ENCODE measurements at places on chromosomes 11 and 22. TPM values are rescaled to one million over a fixed set of nuclear protein-coding genes. Genes with fewer than 3 reads are reported as not detected.

GRCh38 chr11:130209128-130209932 lies 49.7 kb downstream of the ST14 start:
- DNase-seq: no peak

GRCh38 chr11:46051102-46051501 lies 70.2 kb downstream of the PHF21A start:
- DNase-seq: no peak

DNA sequence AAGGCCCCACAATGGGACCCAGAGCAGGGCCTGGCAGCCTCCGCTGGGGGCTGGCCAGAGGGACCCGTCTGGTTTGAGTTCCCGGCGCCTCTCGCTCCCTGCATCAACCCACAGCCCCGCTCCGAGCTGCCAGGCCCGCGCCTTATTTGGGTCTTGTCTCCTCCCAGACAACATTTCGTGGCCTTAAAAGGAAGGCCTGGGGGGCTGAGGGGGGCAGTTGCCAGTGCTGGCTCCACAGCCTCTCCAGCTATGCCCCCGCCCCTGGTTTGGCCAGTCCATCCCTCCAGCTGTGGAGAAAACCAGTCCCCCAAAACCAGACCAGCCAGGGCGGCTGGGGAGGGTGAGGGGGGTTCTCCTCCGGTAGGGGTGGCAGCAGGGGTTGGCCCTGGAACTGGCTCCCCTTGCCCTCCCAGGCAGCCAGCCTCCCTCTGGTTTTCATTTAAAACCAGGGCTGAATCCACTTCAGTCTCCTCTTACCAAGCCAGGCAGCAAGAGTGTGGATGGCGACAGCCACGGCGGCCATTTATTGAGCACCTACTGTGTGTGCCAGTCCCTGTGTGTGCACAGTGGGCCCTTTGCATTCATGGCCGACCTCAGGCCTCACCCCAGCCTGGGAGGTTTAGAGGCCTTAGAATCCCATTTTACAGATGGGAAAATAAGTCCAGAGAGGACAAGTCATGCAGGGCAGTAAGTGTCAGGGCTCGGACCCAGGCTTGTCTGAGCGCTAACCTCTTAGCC lies 18.6 kb downstream of the EMID1 start:
- no peak for DNase-seq

- no peak for DNase-seq
Observed at GRCh38 chr11:73662445-73663157, 16.2 kb downstream of the PLEKHB1 start.

DNA sequence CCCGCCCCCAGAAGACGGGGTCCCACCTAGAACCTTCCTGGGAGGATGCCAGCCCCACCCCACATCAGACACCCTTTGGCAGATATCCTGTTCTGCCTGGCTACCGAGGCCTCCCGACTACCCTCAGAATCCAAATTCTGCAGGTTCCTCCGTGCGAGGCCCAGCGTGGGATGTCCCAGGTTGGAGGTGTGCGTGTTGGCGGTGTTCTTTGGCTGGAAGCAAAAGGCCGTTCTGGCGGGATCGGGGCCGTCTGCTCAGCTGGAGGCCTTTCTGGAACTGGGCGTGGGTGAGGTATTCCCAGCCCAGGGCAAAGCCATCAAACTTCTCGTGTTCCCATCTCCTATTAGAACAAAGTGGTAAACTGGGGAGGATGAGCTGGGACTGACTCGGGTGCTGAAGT lies 32.6 kb downstream of the NUP50 start:
- no peak for DNase-seq

The INSC gene
- total RNA-seq: 0.08 TPM

- DNase-seq: no peak
Observed at GRCh38 chr11:84884836-84885235, 742.3 kb downstream of the DLG2 start.

The MRGPRX3 gene
- total RNA-seq: not detected

- DNase-seq: no peak
Observed at GRCh38 chr11:106957030-106957482, 61.2 kb downstream of the GUCY1A2 start.

GRCh38 chr11:109034339-109034696 lies 369.4 kb downstream of the DDX10 start:
- no peak for DNase-seq

The HTR3A gene
- total RNA-seq: 0.21 TPM

The LGR4 gene
- 61.8 TPM for total RNA-seq

DNA sequence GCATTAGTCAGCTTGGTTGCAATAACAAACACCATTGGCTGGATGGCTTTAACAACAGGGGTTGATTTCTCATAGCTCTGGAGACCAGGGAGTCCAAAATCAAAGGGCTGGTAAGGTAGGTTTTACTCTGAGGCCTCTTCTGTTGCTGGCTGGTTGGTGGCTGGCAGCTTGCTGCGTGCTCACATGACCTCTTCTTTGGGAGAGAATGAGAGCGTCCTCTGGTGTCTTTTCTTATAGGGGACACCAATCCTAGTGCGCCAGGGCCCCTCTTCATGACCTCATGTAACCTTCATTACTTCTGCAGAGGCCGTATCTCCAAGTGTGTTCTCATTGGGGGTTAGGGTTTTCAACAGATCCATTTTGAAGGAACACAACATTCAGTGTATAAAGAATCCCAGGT lies 1308.3 kb downstream of the TBC1D22A start:
- DNase-seq: no peak

DNA sequence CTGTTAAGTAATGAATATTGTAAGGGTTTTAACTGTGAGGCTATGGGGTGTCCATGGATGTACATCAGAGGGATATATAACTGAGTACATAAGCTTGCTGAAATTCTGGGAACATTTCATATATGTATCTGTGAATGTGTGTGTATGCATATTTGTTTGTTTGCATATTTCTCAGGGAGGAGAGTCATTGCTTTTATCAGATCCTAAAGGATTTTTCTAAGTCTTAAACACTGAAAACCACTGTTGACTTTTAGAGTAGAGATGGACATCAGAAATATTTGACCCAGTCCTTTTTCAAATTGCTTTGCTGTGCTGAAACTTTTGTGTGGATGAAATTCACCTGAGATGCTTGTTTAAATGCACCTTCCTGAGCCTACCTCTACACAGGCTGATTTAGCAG lies 410.6 kb downstream of the METTL15 start:
- DNase-seq: no peak

GRCh38 chr22:22773979-22774604 lies 113.5 kb upstream of the IGLL5 start:
- no peak for DNase-seq

DNA sequence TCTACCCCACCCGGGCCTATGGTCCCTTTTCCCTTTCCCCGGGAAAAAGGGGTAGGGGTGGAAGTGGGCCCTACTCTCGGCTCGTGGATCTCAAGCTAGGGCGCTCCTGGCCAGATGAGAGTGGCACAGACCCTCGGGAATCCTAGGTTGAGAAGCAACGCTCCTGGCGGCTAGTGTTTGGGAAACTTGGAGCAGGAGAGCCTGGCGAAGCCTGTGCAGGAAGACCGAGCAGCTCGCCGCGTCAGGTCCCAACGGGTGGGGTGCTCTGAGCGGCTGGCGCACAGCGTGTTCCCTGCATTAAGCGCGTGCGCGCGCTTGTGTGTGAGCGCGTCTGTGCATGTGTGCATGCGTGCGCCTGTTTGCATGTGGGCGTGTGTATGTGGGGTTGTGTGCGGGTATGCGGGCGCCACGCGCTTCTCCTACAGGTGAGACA lies 7.1 kb upstream of the FLI1 start:
- DNase-seq: no peak

GRCh38 chr22:32341122-32341740 lies 16.4 kb upstream of the RFPL3 start:
- no peak for DNase-seq

- DNase-seq: no peak
Observed at GRCh38 chr11:67312187-67313021, 9.1 kb downstream of the SSH3 start.

The OLFML1 gene
- not detected for total RNA-seq

GRCh38 chr22:45418056-45418769 lies 4.7 kb downstream of the RIBC2 start:
- DNase-seq: no peak

DNA sequence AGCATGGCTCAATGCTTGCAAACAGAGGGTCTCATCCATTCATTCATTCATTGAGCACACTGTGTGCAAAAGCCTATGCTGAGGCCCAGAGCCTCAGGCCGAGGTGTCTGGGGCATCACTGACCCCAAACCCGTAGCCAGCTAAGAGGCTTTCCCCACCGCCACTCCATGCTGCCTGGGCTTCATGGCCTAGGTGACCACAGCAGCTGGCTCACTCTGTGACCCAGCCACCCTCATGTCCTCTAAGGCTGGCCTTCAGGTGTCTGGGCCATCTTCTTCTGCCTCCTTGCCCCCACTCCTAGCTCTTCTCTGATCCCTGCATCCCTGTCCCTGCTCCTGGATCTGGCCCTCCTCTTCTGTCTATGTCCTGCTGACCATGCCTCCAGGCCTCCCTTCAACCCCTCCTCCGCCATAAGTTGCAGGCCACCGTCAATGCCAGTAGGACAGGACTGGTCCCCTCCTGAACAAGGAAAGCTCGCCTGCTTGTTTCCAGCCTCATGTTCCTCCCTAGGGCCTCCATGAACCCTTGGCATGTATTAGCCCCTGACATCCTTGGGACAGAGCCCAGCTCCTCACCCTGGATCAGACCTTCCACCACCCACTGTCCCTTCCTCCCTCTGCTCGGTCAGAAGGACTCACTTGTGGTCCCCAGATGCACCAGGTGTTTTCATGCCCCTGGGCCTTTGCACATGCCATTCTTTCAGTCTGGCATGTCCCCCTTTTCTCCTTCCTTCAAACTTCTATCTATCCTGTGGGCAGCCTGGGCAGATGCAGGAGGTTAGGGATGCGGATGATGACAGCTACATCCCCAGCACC lies 92.8 kb downstream of the MYEOV start:
- no peak for DNase-seq

DNA sequence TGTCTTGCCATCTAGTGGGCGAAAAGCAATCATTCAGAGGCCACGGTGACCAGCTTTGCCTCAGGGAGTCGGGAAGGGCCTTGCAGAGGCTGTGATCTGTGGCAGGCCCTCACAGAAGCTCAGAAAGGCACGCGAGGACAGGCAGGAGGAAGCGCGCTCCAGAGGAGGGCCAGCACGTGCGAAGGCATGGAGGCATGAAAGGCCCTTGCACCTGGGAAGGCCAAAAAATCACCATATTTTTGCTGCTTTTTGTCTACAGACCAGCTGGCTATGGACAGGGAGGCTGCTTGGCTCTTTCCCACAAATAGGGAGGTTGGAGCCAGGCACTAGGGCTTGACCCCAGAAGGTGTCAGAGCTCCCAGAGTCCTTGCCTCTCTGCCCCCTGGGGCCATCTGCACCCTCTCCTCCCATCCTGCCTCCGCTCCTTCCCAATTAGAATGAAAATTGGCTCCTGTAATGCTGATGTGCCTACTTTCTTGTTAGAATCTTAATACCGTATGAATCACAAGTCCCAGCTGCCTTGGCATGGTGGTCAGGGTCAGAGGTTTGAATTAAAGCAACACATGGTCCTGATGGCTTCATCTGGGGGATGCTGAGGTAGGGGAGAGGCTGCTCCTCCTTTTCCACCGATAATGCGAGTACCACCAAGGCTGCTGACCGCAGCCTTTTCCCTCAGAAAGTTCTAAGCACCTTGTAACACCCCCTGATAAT lies 69.1 kb downstream of the FEZ1 start:
- no peak for DNase-seq

The KRTAP5-2 gene
- total RNA-seq: not detected
